Hippocampal formation (tissue), 2 donors: ENCODE measurements at places on chromosomes 1 and 21.
A peak's percentile ranks its signal among the peaks of the same experiment; 100 is the strongest.

- no peak for DNase-seq
Measured at GRCh38 chr1:112906150-112906698, 49.8 kb downstream of the SLC16A1 start.

DNA sequence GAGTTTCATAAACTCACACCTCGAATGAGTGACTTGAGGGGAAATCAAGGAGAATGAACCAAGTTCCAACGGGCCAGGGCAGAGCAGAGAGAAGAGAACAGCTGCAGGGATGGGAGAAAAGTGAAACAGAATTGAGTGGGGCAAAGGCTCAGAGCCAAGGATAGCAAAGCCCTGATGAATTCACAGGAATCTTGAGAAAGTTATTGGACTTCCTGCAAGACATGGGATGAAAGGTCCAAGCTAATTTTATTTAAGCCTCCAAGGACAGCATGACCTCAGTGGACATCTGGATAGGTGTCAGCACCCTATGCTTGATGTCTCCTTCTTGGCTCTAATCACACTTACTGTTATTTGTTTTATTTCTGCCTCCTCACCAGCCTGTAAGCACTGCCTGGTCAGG is 43.0 kb upstream of the RAVER2 start:
- no peak for DNase-seq

- peak; percentile 13 for DNase-seq
Measured at GRCh38 chr1:236143104-236143948, 987 bp downstream of the GPR137B start.

- peak; percentile 40 for DNase-seq
Measured at GRCh38 chr21:39867198-39867650, at the start of gene PCP4. Gene PCP4, plus strand, starts transcription at chr21:39867438. Its CDS starts 64 bp downstream, at chr21:39867502.

DNA sequence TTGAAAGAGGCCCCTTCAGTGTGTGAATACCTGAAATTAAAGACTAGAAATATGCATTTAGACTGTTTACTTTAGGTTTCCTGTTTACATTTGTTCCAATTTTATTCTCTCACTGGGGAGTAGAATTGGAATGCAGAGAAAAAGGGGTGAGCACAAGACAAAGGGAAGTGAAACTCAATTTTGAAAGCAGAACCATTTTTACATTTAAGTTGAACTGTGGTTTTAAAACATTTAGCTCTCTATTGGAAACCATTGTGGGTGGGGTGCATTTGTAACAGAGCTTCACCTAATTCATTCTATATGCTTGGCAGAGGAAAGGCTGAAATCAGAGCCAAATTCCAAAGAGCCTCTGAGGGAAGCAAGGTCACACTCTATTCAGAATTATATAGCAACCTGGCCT is 235.3 kb upstream of the C1orf105 start:
- DNase-seq = no peak

DNA sequence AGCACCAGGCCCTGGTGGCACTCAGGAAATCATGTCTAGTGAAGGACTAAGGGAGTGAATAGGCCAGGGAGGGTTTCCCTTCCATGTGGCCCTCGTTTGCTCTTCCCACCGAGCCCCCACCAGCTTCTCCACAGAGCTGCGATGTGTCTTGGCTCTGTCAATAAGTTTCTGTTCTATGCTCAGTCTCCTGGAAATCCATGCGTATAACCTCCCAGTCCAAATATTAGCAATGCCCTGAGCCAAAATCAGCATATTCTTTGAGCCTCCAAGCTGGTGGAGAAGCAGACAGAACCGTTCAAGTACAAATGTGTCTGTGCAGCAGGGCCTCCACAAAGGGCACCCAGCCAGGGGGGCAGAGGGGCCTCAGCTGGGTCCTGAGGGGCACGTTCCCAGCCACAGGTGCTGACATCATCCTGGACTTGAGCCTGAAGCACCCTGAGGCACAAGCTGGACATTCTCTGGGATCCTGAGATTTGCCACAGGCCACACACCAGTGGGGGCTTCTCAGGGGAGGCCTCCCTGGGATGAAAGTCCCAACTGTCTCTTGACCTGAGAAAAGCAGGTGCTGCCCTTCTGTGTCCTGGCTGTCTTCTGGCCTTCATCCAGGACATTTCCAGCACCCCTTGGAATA is 350.5 kb upstream of the VAMP3 start:
- DNase-seq = no peak

DNA sequence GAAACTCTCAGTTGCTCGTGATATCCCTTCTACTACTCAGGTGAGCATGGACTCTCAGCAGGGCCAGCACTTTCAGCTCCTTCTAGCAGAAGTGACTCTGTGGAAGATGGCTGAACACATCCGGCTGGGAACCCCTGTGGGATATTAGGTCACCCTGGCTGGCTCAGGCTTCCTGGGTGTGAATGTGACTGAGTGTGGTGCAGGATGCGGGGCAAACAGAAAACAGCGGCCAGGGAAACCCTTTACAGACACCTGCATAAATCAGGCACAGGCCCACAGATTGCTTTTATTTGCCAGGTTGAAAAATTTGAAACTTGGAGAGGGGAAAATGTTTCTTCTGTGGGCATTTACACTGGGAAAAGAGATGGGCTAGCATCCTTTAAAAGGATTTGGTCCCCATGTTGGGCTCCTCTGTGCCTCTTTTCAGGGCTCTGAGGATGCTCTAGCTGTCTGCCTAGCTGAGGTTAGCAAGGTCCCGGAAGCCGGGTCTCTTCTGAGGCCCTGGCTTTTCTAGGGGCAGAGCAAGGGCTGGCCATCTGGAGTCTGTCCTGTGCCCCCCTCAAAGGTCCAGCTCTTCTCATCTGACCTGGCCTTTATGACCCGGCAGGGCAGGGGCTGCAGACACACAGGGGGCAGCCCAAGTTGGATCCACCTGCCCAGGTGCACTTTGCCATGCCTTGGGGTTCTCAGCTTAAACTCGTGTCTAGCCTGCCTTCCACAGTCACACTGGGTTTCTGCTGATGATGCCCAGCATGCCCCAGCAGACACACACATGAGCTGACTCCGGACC is 243.0 kb downstream of the SIPA1L2 start:
- no peak for DNase-seq

DNA sequence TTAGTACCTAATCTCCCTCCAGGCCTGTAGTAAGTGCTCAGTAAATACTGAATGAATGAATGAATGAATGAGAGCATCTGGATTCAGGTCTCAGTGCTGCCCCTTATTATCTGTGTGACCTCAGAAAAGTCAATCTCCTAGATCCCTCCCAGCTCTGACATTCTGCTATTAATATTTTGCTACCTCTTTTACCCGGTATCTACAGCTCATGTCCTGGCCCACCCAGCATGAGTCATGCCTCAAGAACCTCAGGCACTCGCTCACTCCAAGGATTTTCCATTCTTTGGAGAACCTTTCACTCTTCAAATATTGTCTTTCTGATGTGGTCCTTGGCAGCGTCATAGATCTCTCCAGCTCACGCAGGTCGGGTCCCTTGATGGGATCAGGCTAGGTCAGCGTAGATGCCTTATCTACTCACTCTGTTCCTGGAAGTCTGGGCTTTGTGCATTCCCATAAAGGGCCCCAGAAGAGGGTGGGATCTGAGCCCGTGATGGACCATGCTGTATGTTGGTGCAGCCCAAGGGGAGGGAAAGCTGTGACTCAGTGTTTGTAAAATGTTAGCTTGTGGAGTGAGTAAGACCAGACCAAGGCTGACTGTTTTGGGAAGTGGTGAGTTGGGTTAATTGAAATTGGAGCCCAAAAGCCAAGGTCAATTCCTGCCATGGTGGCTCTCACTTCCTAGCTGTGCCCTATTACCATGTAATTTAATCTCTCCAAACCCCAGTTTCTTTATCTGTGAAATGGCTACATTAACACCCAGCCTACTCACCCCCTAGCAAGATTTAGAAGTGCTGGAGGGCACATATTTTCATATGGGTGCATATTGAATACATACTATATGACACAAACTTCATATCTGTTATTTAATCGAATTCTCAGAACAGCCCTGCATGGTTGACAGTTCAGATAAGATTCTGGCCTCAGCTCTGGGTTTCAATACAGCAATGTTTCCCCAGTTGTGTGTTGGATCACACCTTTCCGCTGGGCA is 214.1 kb upstream of the USP24 start:
- DNase-seq = no peak
